Neuronal stem cell (in vitro differentiated cells): ENCODE measurements at places on chromosomes 7 and 10.

DNA sequence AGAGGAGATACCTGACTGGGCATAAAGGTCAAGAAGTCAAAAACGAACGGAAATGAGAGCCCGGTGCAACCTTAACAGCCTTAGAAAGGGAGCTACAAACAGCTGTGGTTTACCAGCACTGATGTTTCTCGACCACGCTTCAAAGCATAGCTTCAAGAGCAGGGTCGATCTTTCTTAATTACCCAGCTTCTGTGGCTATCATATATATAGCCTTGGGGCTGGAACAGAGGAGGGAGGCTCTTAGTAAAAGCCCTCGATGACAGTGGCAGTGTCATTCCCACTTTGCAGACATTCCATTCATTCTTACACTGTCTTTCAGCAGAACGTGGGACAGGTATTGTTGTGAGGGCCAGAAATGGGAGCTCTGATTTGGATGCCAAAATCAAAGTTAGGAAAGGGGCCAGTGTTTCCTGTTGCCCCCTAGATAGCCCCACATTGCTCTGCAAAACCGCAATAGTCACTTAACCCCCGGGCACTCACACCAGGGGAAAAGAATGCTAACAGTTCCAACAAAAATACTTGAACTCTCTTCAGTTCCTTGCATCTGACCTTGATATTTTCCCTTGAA lies 141.5 kb downstream of the MTPAP start:
- no peak for DNase-seq

- no peak for DNase-seq
These were observed 70.2 kb downstream of the ZNF467 start for GRCh38 chr7:149703044-149703650.

- DNase-seq, result no peak
These were observed 140.6 kb downstream of the NRP1 start for GRCh38 chr10:33193701-33194521.

- no peak for DNase-seq
These were observed 501.7 kb downstream of the PARD3 start for GRCh38 chr10:34313353-34313752.

GRCh38 chr10:114711176-114711868 lies 53.2 kb upstream of the ABLIM1 start:
- DNase-seq, result no peak

DNA sequence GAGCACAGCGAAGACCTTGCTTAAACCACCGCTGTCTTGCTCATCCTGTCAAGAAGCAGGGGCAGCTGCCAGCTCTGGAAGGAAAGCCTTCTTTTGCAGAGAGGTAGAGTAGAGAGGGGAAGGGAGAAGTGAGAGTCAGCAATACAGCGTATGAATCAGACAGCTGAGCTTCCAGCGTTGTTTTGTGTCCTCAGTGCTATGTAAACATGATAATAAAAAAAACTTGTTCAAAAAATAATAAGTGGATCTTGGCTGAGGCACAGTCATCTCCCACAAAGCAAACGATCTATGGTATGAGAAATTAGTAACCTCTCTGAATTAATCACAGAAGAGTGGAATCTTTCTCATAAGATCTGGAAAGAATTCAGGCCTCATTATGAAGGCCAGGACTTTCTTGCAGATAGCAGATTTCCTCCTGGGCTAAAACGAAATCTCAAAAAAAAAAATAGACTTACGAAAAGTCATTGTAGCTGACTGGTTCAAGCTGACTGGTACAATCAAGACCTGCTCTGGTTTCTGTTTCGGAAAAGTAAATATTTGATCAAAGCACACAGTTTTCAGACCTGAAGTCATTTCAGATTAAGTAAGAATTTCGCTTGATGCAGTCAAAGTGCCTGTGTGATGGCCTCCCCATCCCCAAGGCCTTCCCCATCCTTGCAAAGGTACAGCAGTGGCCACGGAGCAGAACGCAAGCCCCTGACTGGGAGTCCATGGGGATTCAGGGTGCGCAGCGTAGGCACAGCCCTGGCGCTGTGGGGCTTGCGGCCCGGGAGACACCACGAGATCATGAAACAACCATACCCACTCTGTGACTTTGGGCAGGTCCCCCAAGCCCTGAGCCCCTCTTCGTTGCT lies 29.4 kb downstream of the CHST15 start:
- DNase-seq, result no peak

- DNase-seq, result no peak
These were observed 30.2 kb upstream of the INSIG1 start for GRCh38 chr7:155267436-155267835.

DNA sequence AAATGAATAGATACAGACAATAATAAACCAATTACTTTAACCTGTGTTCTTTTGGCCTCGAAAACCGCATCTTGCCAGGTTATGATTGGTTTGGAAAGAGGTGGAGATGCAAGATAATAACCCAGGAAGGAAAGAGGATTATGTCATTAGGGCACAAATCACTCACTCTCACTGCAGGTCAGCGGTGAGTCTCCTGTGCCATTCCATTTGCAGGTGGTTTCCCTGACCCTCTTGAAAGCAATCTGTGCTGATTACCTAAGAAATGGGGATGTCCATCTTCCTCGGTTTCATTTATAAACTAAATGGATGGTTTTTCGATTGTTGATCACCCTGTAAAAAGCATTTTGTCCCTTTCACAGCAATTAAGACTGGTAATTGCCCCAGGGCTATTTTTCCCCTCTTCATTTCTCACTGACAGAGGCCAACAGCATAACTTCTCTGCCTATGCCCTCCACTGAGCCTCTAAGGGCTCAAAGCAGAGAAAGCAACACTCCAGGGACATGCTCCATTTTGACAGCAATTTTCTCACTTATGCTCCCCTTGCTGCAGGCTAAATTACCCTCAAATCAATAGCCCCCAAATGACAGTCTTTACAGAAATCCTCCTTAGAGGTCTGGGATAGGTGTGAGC lies 257.5 kb downstream of the IPMK start:
- DNase-seq, result no peak

DNA sequence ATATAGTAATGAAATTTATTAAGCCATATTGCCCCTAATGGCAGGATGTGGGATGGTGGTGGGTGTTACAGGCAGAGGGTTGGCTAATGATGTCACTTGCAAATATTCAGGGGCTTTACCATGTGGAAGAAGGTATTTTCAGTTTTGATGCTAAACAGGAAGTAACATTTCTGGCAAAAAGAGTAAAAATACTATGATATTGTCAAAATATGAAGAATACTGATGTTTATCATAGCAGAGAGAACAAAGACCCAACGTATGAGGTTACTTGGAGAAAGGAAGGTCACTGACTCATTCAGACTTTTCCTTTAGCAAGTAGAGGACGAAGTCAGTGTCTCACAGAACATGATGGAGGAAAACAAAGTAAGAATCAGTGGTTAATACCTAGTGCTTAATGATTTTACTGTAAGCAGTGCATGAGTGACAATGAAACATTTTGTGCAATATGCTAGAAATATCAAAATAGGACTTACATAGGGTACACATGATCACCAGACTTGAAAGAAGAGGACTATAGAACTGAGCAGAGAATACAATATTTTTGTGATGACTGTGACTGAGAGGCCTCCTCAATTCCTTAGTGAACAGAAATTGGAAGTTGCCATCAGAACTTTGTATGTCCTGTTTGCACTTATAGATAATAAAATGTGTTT lies 89.7 kb upstream of the STEAP4 start:
- no peak for DNase-seq

GRCh38 chr10:114174695-114175188 lies 739 bp upstream of the CCDC186 start:
- no peak for DNase-seq

GRCh38 chr7:10343108-10343507 lies 630.6 kb upstream of the PHF14 start:
- DNase-seq, result no peak

DNA sequence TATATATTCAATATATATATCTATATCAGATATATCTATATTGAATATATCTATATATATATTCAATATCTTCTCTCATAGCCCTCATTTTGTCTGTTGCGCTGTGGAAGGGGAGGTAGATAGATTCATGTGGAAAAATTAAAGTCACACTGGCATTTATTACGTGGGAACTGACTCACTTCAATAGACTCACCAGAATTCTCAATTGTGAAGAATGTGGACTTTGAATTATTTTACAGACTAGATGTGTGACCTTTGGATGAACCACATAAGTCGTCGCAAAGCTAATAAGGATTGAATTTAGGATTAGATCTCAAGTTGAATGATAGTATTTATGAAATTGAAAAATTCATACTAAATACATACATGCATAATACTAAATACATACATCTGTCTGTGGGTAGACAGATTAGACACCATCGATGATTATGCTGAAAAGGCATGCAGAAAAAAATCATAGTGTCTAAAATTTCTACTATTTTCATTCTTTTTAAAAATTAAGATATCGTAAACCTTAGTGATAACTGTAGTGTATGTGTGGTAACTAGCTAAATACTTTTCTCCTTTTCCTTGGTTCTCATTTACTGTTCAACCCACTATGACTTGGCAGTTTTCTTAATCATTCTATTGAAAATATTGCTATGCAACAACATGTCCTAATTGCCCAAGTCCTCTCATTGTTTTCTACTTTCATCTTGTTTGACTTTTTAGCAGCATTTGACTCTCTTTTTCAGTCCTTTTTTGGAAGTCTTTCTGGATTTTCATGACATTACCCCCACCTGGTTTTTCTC lies 61.8 kb upstream of the A1CF start:
- no peak for DNase-seq

DNA sequence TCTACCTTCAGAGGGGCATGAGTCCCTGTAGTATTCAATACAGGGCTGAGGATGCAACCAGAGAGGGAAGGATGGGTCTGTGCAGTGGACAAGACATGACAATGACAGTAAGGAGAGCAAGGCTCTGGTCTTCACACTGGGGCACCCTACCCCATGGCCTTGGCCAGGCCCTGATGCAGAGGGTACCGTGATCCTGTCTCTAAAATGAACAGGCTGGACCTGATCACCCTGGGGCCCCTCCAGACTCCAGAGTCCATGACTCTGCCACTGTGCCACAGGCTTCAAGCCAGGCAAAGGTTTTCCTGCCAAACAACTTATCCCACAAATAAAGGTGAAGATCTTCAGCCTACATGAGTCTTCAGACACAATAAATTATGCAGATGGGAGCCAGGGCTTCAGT lies 4.9 kb downstream of the MAT1A start:
- no peak for DNase-seq

DNA sequence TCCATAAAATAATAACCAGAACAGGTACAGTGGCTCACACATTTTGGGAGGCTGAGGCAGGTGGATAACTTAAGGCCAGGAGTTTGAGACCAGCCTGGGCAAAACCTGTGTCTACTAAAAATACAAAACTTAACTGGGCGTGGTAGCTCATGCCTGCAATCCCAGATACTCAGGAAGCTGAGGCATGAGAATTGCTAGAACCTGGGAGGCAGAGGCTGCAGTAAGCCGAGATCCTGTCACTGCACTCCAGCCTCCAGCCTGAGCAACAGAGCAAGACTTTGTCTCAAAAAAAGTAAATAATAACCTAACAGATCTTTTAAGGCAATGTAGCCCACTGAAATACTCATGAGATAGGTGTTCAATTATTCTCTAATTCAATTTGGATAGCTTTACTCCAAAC lies 107.1 kb upstream of the ASAH2 start:
- no peak for DNase-seq

- no peak for DNase-seq
These were observed 12.2 kb upstream of the RADIL start for GRCh38 chr7:4895766-4896165.

DNA sequence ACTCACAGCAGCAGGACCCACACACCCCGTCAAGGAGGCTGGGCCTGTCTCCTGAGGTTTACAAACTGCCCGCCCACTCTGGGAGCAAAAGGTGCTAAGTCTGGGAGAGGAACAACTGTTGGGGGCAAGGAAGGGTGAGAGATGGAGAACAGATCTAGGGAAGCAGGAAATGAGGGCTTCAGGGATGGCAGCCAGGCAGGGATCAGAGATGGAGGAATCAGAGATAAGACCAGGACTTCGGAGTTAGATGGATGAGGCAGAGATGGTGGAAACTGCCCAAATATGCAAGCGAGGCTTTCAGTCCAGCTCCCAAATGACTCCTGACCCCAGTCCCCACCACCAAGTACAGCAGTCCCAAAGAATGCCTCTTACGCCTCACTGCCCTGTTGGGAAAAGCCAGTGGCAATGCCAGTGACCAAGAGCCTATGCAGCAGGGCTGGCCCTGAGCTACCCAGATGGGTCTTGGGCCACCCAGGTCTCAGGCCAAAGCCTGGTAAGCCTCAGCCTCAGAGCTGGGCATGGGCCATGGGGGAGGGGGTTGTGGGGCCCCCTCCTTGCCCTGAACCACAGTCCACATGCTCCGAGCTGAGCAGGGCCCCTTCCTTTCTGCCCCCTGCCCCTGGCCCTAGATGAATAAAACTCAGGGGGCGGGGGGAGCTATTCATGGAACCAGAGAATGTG lies 39.5 kb upstream of the SLF2 start:
- no peak for DNase-seq

GRCh38 chr7:47376991-47377616 lies 204.8 kb downstream of the TNS3 start:
- no peak for DNase-seq

DNA sequence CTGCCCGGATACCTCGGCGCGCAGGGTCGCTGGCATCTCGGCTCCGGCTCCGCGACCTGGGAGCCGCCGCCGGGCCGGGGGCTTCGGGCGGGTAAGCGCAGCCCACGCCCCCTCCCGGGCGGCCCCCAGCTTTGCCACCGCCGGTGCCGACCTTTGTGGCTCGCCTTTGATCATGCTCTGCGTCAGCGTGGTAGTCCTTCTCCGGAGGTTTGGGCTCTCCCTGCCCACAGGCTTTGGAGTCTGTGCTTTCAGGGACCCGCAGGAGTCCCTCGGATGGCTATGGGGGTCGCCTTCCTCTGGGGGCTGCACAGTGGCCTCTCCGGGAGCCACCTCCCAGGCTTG lies 7.3 kb downstream of the ATP6V1F start:
- DNase-seq, result peak; percentile 32

DNA sequence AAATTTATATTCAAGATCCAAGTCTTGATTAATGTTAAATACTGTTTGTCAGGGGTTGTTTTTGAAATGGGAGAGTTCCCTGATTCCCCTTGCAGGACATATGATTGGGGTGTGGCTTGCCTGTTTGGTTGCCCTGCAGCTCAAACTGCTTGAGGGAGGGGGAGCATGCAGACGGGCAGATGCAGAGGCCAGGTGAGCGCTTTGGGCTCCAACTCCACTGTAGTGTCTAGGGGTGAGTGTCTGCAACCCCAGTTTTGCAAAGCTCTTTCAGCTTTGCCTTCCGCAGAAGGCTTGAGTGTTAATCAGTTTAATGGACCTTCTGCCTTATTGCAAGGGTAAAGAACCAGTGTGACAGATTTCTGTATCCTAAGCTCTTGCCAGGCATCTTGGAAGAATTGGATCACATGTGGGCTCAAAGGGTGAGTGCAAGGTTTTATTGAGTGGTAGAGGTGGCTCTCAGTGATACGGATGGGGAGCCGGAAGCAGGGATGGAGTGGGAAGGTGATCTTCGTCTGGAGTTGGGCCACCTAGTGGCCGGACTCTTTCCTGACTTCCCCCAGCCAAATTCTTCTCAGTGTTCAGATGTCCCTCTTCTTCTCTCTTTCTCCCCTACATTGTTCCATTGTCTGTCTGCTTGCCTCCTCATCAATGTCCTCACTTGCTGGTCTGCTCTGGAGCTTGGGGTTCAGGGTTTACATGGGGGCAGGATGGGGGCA lies 479.7 kb downstream of the ATRNL1 start:
- no peak for DNase-seq

GRCh38 chr10:92110039-92110794 lies 180.7 kb downstream of the CPEB3 start:
- no peak for DNase-seq
